ENCODE measurements at places on chromosomes 7 and 10.

- DNase-seq, result no peak
Observed at GRCh38 chr7:75050501-75050900, 23.1 kb downstream of the RCC1L start.

- no peak for DNase-seq
Observed at GRCh38 chr10:10788761-10789160, 228.9 kb upstream of the CELF2 start.

GRCh38 chr7:18140943-18141342, 113.3 kb upstream of the PRPS1L1 start:
- no peak for DNase-seq

DNA sequence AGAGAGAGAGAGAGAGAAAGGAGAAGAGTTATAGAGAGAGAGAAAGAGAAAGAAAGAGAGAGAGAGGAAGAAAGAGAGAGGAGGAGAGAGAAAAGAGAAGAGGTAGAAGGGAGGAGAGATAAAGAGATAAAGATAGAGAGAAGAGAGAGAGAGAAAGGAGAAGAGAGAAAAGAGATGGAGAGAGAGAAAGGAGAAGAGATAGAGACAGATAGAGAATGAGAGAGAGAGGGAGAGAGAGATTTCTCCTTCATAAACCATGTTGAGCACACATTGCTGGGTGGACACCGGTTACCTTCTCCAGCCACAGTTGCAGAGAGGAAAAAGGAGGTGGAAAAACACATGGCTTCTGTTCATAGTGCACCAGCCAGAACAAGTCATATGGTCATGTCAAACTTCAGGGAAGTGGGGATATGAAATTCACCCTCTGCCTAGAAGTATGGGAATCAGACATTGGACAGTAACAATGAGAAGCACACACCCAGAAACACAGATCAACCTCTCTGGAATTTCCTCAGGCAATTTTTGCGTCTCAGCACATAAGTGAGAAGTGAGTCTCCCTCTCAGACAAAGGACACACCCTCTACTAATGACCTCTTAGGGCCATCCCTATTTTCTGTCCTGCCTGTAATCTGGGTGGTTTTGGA, 172.5 kb upstream of the SVIL start:
- no peak for DNase-seq

All from NCI-H1694 (cell line).